ENCODE measurements at places on chromosomes 6 and 20. TPM values are rescaled to one million over a fixed set of nuclear protein-coding genes. Genes with fewer than 3 reads are reported as not detected.

IMPG1 gene
- total RNA-seq, result not detected

HLA-DQB2 gene
- total RNA-seq, result not detected

VNN1 gene
- total RNA-seq, result 0.19 TPM

ZNF451 gene
- 32.5 TPM for total RNA-seq

METTL24 gene
- total RNA-seq, result not detected

- DNase-seq, result no peak
Measured at GRCh38 chr6:156902782-156903181, 125.6 kb downstream of the ARID1B start.

MCCD1 gene
- not detected for total RNA-seq

ZNF512B gene
- total RNA-seq, result 15.9 TPM

CENPW gene
- total RNA-seq, result 0.82 TPM

DNA sequence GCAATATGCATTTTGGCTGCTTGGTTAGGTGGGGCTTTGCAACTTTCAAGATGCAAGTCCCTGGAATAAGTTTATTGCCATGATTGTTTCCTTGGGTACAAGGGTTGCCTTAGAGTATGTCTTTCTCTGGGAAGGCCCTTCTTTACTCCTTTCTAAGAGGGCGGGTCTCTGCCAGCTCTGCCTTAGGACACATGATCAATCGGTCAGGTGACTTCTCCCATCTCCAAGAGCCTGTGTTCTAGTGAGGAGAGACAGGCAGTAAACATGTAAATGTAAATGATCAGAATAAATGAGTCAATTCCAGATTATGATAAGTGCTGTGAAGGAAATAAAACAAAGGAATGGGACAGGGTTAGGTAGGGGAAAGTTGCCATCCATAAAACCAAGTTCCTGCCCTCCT lies 43.2 kb upstream of the BCAS1 start:
- no peak for DNase-seq

EYS gene
- not detected for total RNA-seq

SLC12A5 gene
- 2.2 TPM for total RNA-seq

DNA sequence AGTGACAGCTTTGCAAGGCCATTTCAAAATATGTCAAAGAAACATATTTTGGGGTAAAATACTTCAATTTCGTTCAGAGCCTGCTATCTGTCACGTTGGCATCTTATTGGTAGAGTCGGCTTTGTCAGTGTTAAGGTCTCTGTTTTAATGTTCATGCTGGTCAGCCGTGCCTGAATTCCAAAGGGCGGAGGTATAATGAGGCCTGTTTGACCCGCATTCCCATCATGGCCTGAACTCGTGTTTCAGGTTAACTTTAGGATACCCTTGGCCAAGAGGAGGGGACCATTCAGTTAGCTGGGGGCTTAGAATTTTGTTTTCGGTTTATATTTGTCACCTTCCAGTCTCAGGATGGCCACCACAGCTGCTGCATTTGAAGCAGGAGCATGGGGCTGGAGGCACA lies 236.4 kb downstream of the NFATC2 start:
- no peak for DNase-seq

DNA sequence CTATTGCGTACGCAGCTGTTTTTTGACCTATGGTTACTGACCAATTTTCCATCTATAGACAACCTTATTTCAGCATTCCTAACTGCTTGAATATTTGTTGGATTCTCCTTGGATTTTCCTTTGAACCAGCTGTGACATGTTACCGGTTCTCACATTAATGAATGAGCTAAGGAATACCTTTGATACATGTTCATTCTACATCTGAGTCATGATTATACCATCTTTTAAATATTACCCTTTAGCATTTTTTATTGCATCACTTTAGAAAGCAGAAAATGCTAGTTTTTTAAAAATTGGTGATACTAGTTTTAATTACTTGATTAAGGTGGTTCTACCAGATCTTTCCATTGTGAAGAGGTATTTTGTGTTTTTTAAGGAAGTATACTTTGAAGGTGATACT lies 1.9 kb upstream of the IGF2R start:
- no peak for DNase-seq

DNA sequence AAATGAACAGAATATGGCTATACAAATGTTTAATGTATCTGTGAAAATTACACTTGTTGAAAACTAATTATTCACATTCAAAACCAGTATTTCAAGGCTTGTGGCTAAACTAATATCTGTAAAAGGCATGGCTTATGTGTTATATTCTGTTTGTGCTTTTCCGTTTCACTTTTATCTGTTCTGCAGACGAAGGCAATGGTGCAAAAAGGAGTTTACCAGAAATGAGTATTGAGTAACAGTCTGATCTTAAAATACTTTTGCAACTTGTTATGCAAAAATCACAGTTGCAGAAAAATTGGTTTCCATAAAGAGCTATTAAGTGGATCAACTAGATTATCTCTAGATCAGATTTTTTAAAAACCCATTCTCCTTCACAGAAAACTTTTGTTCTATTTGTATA lies 9.4 kb upstream of the STX11 start:
- no peak for DNase-seq

DNA sequence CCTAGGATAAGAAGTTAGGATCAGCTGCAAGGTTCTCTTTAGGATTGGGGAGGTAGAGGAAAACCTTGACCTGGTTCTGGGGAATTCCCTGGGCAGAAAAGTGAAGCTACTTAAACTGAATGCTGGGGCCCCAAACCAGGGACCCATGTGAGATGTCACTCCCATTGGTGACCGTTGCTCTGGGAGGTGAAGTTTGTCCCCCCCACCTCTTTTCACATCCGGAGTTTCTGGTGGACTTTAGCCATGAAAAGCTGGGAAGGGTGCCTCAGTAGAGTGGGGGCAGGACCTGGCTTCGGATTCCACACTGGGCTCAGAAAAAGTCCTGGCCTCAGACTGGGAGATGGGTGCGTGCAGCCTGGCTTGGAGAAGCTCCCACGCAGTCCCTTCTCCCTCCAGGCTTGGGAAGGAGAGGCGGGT lies 13.2 kb downstream of the TJAP1 start:
- DNase-seq, result no peak

RBPJL gene
- total RNA-seq, result not detected

- DNase-seq, result no peak
Measured at GRCh38 chr20:43728686-43729255, 2.0 kb upstream of the GTSF1L start.

DNA sequence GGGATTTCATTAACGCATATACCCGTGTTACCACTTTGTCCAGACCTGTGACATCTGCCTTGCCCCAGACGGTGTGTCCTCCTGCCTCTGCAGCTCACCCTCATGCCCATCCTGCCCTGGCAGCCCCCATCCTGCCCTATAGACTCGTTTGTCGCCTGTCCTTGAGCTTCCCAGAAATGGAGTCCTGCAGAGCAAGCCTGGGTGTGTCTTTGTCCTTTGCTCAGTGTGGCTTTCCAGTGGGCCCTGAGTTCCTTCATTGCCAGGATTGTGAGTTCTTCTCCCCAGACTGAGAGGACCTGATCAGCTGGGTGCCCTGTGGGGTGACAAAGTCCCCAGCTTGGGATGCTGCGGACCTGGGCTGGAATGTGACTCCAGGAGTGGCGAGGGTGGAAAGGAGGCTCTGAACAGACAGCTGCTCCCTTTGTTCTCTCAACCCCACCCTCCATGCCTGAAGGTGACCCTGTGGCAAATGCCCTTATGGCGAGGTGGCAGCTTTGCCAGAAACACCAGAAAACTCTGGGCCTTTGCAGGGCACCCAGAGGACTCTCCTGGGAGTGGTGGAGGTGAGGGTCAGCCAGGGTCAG lies 2.4 kb upstream of the CST3 start:
- no peak for DNase-seq

DNA sequence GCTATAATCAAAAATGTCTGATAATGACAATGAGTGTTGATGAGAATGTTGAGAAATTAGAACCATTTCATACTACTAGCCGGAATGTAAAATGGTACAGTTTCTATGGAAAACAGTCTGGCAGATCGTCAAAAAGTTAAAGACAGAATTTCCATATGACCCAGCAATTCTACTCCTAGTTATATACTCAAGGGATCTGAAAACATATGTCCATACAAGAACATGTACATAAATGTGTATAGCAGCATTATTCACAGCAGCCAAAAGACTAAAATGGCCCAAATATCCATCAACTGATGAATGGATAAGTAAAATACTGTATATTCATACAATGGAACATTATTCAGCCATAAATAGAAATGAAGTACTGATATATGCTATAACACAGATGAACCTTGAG lies 236.2 kb downstream of the BTBD9 start:
- DNase-seq, result no peak

DNA sequence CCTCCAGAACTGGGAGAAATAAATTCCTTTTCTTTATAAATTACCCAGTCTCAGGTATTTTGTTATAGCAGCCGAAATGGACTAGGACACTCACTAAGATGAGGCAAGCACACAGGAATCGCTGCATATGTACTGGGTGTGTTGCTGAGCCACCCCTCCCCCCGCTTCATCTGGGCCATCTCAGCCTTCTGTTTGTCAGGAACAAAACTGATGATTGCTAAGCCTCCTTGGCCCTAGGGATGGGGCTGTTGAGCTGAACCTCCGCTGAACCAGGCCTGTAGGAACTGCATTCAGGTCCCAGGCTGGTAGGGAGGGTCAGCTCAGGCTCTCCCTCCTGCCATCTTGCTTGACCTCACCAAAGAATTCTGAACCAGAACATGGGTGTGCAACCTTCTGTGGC lies 108.6 kb downstream of the MAP3K7 start:
- no peak for DNase-seq

SLC24A3 gene
- total RNA-seq, result 0.18 TPM

HLA-DRB5 gene
- total RNA-seq, result not detected

- DNase-seq, result no peak
Measured at GRCh38 chr6:138235205-138235604, 16.9 kb upstream of the PBOV1 start.

GRCh38 chr20:14617123-14617522 lies 279.7 kb upstream of the FLRT3 start:
- no peak for DNase-seq

ZNF391 gene
- total RNA-seq, result 0.53 TPM

TMX4 gene
- 19.6 TPM for total RNA-seq

CCM2L gene
- total RNA-seq, result 12.3 TPM

GRCh38 chr20:38387953-38388352 lies 41.7 kb downstream of the LBP start:
- DNase-seq, result no peak

GRCh38 chr6:106556368-106556960 lies 72.8 kb downstream of the RTN4IP1 start:
- no peak for DNase-seq

C6orf52 gene
- 3.4 TPM for total RNA-seq

DNA sequence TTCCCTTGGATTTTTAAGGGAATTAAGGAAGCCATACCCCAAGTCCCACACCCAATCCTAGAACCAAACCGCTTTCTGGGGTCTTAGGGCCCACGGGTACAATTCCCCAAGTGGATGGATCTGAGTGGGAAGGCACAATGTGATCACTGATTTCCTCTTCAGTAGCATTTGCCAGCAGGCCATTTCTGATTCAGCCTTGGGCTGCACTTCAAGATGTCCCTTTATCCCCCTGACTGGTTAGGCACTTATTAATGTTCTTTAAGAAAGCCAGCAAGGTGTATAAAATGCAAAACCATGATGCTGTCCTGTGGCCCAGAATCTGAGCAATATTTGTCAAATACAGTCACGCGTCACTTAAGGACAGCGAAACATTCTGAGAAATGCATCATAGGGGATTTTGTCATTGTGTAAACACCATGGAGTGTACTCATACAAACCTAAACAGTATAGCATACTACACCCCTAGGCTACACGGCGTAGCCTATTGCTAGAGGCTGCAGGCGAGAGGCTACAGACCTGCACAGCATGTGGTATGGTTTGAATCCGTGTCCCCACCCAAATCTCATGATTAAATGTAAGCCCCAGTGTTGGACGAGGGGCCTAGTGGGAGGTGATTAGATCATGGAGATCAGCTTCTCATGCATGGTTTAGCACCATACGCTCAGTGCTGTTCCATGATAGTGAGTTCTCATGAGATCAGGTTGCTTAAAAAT lies 234.2 kb downstream of the NRN1 start:
- no peak for DNase-seq

DNA sequence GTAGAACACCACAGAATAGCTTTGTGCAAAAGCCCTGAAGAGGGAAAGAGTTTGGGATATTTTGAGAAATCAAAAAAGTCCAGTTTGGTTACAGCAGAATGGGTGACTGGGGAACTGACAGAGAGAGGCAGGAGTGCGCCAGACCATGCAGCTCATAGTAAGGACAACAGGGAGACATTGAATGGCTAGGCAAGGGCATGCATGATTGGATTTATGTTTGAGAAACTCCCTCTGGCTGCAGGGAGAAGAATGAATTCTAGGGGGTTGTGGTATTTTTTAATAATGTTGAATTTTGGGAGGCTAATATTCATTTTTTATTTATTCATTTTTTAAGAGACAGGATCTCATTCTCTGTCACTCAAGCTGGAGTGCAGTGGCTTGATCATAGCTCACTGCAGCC lies 49.9 kb downstream of the TGM2 start:
- DNase-seq, result no peak

- no peak for DNase-seq
Measured at GRCh38 chr20:33908336-33908735, 85.4 kb upstream of the RALY start.

GRCh38 chr6:11752360-11752759 lies 26.2 kb downstream of the ADTRP start:
- DNase-seq, result no peak

- DNase-seq, result no peak
Measured at GRCh38 chr20:21712443-21713059, 7.1 kb downstream of the PAX1 start.

- no peak for DNase-seq
Measured at GRCh38 chr6:92715991-92716390, 703.4 kb downstream of the EPHA7 start.

DNA sequence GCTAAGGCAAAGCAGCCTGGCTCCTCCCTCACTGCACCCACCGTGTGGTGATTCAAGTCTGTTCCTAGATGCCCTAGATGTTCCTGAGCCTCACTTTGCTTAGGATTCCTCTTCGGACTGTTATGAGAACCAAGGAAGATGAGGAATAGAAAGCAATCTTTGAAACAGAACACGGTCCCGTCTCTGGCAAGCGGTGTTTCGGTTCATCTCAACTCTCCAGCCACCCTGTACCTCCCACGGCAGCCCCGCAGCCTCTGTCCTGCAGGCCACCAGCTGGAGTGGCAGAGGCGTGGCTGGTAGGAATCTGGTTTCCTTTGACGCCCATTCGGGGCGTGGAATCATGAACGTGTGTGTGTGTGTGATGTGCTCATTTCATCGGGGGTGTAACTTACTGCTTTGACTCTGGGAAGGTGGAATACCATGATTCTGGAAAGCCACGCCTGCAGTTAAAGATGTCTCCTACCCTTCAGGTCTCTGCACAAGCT lies 21.3 kb downstream of the PDE10A start:
- DNase-seq, result no peak

CTAGE9 gene
- 0.05 TPM for total RNA-seq

PAQR8 gene
- total RNA-seq, result 14.9 TPM

DNA sequence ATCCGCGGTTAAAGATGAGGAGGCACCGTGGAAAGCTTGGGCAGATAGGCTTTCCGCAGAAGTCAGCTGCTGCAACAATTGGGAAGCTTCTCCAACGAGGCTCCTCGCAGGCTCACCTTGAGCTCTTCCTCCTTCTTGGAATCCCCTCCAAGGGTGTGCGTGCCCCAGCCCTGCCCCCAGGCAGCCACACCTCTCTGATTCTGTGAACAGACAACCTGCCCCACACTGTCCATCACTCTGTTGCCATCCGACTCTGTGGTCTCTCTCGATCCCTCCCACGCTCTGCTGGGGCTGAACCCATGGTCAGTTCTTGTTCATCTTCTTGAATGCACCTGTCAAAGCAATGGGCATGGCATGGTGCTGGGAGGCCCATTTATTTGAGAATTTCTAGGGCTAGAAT lies 31.5 kb downstream of the PACSIN1 start:
- no peak for DNase-seq

Data from glomerular endothelial cell (primary cell).